HEK293T (cell line): ENCODE measurements at places on chromosomes 4 and X.
A peak's percentile ranks its signal among the peaks of the same experiment; 100 is the strongest.

DNA sequence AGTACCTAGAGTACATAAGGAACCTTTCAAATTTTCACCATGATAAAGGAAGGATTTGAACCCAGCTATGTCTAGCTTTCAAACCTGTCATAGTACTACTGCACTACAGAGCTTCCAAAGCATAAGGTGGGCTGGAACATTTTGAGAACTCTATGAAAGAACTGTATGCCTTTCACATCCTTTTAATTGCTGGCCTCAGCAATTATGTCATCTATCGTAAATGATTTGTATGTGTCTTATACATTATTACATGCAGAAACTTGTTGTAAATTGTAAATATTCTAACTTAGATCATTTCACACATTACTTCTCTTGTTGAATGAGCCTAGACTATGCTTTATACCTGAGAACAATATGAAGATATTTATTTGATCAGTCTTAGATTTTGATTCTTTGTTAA is 220.7 kb downstream of the HEPH start:
- no peak for DNase-seq

GRCh38 chrX:103310555-103311398 is at the start of gene BEX2:
Gene BEX2, minus strand, starts transcription at chrX:103310990. Its CDS starts 1,014 bp downstream, at chrX:103309976.
- DNase-seq: peak; percentile 90

DNA sequence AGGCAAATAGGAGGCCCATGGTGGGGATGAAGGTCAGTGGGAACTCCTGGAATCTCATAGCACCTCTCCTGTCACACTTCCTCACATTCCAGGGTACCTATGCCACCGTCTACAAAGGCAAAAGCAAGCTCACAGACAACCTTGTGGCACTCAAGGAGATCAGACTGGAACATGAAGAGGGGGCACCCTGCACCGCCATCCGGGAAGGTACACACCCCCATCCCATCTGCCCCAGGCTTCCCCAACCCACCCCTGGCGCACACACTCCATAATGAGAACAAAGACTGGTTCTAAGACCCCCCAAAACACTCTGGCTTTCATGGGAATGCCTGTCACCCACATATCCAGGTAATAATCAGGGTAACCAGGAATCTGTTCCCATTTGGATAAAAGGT is 6.4 kb downstream of the CDK16 start:
- DNase-seq: no peak

GRCh38 chr4:148030193-148030873 is 298.4 kb downstream of the ARHGAP10 start:
- DNase-seq: no peak

GRCh38 chr4:29770627-29771026 is 949.5 kb upstream of the PCDH7 start:
- DNase-seq: no peak

DNA sequence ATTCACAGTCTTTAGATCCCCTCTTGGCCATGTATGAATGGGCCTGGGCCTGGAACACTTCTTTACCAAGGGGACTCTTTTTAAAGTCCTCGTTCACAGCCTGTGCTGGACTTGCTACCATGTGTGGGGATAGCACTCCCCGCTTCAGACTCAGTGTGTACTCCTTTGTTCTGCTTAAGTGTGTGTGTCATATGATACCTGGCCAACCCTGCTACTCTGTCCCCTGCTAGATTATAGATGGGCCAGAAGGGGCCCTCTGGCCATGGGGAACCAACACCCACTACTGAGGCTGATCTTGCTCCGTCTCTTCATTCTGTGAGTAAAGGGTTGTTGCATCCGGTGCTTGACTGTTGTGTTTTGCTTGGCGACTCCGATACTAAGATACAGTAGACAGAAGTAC is 8.0 kb downstream of the CCDC110 start:
- no peak for DNase-seq

- no peak for DNase-seq
Measured at GRCh38 chr4:87037671-87038334, 103.0 kb downstream of the AFF1 start.

DNA sequence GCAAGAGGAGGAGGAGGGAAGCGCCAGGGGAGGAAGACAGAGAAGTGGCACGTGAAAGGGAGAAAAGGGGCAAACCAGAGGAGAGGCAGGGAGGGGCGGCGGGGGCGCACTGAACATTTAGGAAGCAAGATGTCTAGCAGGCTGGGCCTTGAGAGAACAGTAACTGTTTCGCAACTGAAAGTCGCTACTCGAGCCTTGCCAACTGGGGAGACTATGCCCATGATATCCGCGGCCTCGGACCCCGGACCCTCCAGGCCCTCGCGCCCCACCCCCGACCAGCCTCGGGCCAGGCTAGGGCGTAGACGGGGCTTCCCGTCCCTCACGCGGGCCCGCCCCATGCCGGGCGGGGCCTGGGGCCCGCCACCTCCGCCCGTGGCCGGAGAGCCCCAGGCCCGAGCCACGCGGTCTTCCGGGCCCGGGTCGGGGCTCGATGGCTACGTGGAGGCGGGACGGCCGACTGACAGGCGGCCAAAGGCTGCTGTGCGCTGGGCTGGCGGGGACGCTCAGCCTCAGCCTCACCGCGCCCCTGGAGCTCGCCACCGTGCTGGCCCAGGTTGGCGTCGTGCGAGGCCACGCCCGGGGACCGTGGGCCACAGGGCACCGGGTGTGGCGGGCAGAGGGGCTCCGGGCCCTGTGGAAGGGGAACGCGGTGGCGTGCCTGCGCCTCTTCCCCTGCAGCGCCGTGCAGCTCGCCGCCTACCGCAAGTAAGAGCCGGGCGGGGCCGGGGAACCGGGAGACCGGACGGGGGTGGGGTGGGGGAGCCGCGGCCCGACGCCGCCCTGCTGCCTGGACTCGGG is at the start of gene SLC25A43:
TSS of gene SLC25A43 (plus strand) at position 363 of the 798 bp plus-strand sequence. CDS start at position 431, 68 bp downstream.
- DNase-seq: peak; percentile 57

- DNase-seq: no peak
Measured at GRCh38 chr4:184849185-184849584, 23.4 kb upstream of the ACSL1 start.

DNA sequence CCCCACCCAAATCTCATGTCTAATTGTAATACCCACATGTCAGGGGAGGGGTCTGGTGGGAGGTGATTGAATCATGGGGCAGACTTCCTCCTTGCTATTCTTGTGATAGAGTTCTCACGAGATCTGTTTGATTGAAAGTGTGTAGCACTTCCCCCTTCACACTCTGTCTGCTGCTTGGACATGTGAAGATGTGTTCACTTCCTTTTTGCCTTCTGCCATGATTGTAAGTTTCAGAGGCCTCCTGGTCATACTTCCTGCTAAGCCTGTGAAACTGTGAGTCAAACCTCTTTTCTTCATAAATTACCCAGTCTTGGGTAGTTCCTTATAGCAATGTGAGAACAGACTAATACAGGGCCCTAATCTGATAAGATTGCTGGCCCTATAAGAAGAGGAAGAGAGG is 1514.8 kb downstream of the RPA4 start:
- no peak for DNase-seq

DNA sequence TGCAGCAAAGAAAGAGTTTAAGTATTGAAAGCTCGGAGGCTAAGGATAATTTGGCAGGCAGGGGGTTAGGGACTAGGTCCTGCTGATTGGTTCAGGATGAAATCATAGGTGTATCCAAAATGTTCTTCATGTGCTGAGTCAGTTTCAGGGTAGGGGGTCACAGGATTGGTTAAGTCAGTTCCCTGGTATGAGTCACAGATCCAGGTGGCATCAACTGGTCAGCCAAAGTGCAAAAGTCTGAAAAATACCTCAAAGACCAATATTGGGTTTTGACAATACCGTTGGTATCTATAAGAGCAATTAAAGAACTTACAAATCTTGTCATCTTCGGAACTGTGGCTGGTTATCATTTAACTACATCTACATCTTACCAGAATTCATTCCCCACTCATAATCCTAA is 25.6 kb upstream of the PRDM8 start:
- DNase-seq: no peak

DNA sequence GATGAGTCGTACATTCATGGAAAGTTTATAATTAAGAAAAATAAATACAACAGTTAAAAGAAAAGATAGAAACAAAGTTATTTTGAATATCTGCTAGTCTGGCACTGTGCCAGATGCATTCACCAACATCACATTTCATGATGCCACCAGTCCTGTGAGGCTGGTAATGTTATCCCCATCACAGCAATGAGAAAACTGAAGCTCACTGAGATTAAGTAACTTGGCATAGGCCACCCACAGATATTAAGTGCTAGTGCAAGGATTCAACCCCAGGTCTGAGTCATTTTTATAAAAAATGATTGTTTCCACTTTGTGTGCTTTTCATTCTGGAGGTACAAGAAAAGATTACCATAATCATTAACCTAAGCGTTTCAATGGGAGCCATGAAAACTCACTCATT is 65.0 kb upstream of the IL15 start:
- no peak for DNase-seq

- DNase-seq: peak; percentile 10
Measured at GRCh38 chrX:151175283-151176062, 911 bp upstream of the GPR50 start.

DNA sequence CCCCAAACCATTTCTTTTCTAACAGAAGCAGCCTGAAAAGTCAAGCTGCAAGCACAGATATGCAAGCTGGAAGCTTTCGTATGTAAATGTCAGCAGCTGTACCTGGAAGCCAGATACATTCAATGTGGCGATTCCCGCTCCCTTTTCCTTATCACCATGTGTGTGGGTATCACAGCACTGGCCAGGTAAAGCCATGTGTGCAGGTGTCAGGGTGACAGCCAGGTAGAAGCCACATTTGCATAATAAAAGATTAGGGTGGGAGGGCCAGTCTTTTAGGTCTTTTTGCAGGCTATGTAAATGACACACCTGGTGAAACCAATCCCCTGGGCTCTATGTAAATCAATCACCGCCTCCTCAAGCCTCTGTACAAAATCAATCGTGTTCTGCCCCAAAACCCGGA is 50.1 kb downstream of the RXFP1 start:
- no peak for DNase-seq

- DNase-seq: no peak
Measured at GRCh38 chr4:176845636-176846035, 52.9 kb upstream of the VEGFC start.

DNA sequence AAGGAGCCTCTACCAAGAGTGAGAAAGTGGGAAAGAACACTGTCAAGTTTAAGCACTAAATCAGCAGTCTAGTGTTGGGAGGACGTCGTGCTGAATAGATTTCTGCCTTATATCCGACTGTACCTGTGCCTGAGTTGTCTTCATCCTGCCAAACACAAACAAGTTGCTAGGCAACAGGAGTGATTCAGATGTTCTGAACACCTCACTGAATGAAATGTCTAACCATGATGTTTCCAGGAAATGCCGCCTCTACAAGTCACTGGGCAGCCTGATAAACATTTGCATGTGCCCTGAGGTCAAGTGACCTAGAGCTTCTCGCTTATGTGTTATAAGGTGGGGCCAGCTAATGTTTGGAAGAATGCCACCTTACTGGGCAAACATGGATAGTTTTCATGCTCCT is 37.9 kb downstream of the SGMS2 start:
- DNase-seq: no peak

- DNase-seq: no peak
Measured at GRCh38 chr4:20432088-20432487, 180.4 kb downstream of the SLIT2 start.

- no peak for DNase-seq
Measured at GRCh38 chrX:1336331-1336943, at the start of gene IL3RA. Gene IL3RA, plus strand, starts transcription at chrX:1336785. Its CDS starts 4,981 bp downstream, at chrX:1341766.

GRCh38 chrX:77935886-77936285 is 25.4 kb downstream of the ATP7A start:
- no peak for DNase-seq

DNA sequence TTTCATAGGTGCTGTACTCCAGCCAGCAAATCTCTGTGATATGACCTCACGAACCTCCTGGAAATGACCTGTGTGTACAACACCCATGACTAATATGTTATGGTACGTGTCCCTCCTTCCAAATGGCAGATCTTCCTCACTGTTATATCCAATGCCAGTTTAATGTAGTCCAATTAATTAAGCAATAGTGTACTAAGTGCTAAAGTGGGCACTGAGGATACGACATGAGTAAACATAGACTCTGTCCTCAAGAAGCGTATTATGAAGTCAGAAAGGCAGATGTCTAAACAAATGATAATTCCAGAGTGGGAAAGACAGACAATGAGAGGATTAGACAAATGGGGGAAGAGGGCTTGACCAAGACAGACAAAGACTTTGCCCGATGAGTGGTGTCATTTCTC is 33.9 kb downstream of the GPRIN3 start:
- no peak for DNase-seq

DNA sequence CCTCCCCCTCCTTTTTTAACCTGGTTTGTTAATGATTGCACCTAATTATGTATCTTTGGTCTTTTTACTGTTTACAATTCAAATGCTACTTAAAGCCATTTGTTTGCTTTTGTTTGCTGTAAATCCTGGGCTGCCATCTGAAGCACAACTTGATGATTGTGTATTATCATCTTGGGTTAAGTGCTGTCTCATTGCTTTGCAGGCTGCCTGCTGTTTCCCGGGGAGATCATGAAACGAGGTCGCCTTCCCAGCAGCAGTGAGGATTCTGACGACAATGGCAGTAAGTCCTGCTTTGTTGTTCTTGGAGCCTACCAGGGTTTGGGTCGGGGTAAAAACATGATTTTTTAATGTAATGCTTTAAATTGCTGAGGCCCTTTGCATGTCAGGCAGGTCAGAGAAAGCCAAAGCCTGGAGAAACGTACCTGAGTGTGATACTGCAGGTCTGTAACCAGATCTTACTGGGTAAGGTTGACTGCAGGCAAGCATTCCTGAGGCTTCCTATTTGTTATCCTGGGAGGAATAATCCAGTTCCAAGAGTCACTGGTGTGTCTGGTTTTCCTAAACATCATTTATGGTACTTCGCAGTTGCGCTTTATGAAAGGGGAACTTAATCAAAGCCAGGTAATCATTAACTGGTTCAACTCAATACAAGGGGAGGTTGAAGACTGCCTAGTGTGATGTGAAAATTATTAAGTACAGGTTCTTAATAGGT is 22.2 kb downstream of the JADE1 start:
- DNase-seq: peak; percentile 23

- no peak for DNase-seq
Measured at GRCh38 chr4:140174543-140174942, 20.6 kb upstream of the MAML3 start.

DNA sequence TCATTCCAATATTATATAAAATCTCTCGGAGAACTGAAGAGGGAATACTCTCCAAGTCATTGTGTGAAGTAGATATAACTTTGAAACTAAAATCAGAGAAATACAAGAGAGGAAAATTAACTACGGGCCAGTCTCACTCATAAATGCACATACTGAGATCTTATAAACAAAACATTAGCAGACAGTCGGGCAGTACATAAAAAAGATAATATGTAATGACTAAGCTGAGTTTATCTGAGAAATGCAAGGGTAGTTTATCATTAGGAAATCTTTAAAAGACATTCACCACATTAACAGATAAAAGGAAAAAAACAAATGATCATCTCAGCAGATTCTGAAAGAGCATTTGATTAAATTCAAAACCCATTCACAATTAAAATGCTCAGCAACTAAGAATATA is 116.7 kb downstream of the NYX start:
- DNase-seq: no peak

GRCh38 chr4:100746141-100746739 is 228.4 kb upstream of the EMCN start:
- DNase-seq: no peak
